ENCODE measurements at places on chromosomes 12 and 14. TPM values are rescaled to one million over a fixed set of nuclear protein-coding genes. Genes with fewer than 3 reads are reported as not detected.

The INHBE gene
- total RNA-seq: 3.8 TPM

The TAS2R10 gene
- 0.31 TPM for total RNA-seq

The CELA1 gene
- not detected for total RNA-seq

The KERA gene
- total RNA-seq: not detected

The OR4N2 gene
- total RNA-seq: not detected

DNA sequence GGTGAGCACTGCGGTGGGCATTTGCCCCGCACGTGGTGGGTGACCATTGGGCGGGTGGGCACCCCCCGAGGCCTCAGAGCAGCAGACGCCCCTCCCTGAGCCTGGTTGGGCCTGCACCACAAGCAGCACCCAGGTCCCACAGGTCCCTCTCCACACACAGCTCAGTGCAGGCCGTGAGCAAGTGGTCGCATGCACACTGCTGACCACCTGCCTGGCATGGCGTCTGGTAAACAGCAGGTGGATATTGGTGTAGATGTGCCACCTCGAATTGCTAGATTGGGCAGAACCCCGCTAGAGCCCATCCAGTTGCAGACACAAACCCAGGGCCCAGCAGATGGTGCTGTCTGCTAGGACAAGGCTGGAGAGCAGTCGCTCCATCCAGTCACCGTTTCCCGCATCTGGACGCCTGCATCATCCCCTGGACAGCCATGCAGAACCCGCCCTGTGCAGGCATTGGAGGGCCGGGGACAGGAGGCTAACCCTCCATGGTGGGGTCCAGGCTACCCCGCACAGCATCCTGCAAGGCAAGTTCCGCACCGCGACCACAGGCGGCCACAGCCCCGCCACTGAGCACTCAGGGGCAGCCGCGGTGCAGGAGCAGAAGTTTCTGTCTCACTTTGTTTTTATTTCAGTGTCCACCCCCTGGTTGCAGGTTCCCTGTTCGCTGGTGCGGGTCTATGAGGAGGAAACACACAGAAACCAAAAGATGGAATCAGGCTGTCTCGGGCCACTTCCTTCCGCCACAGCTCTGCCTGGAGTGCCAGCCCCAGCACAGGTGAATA, 45.6 kb upstream of the RIMBP2 start:
- DNase-seq: peak; percentile 73
- H3K4me3 ChIP-seq: peak overlapping the region; percentile 45
- H3K4me1 ChIP-seq: no peaks in the 10 kb centered on the region
- H3K36me3 ChIP-seq: no peaks in the 10 kb centered on the region
- H3K27ac ChIP-seq: no peak overlapping the region

DNA sequence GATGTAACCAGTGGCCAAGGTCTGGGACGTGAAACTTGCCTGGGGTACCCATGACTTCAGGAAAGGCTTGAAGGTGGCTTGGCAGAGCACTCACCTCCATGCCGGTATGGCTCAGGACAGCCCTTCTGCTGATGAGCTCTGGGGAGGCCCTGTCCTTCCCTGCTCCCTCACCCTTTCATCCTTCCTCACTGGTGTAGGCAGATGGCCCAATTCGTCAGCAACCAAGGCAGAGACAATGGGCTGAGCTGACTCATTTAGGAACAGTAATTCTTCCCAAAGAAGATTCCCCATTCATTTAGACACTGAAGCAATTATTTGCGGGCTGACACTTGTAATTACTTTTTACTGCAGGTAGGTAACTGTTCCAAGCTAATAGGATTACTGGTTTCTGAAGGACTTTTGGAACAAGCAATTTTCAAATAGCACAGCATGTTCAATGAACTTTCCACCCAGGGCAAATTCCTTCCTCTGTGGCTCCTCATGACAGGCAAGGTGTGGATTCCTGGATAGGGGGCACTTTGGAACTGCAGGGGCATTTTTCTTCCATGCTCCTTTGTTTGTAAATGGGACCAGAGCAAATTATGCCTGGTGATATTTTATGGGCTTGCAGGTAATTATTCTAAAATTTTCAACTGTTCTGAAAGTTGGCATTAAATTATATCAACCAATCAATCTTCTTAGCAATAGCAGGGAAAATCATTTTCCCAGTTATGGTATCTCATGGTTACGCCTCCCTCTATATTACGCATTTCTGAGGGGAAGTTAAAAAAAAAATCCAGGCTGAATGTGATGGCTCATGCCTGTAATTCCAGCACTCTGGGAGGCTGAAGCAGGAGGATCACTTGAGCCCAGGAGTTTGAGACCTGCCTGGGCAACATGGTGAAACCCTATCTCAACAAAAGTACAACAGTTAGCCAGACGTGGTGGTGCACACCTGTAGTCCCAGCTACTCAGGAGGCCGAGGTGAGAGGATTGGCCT, 24.1 kb upstream of the NRDE2 start:
- no peaks in the 10 kb centered on the region for H3K27me3 ChIP-seq
- DNase-seq: no peak

DNA sequence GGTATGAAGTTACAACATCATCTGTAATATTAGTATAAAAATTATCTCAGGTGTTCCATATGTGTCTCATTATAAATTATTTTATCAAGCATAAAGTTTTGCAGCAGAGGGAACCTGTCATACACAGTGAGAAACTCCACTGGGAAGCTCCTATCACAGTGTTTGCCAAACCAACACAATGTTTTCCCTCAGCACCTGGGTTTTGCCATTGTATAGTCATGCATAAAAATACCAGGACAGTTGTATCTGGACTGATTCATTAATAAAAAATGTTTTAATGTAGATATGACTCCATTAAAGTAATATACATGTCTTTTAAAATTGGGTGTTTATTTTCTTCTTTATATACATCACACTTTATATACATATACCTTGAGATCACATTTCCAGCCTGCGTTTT, 56.6 kb downstream of the METTL25 start:
- no peak overlapping the region for H3K27ac ChIP-seq
- H3K27me3 ChIP-seq: no peaks in the 10 kb centered on the region
- no peak for DNase-seq
- no peaks in the 10 kb centered on the region for H3K4me1 ChIP-seq
- H3K4me3 ChIP-seq: no peak overlapping the region
- peaks cover 3% of the 10 kb centered on the region for H3K36me3 ChIP-seq

DNA sequence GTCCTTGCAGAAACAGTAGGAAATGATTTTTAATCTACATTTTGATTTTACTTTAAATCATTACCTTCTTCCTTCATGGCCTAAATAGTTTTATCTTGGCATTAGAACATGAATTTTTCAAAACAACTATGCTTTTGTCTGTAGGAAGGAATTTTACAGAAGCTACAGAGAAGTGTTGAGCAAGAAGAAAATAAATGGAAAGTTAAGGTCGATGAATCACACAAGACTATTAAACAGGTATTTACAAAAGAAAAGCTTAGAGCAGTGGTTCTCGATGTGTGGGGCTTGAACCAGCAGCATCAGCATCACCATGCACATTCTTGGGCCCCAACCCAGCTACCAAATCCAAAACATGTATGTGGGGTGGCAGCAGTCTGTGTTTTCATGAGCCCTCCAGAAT, 91.6 kb downstream of the KTN1 start:
- no peaks in the 10 kb centered on the region for H3K27me3 ChIP-seq
- H3K27ac ChIP-seq: no peak overlapping the region
- H3K36me3 ChIP-seq: no peaks in the 10 kb centered on the region
- no peaks in the 10 kb centered on the region for H3K4me1 ChIP-seq
- H3K4me3 ChIP-seq: no peak overlapping the region

DNA sequence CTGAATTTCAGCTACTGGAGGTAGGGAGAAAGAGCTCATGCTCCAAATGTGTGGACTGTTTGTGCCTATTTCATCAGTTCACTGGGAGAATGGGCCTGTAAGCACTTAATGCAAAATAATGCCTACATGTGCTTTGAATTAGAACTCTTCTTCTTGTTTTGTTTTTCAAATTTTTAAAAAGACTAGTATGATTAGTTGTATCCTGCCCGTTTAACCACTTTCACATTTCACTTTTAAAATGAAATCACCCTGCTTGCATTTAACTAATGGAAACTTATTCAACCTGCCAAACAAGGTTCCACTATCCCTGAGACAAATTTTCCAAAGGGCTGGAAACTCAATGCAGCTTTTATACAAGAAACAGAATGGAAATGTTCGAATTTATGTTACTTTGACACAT, 79.7 kb downstream of the SAMD4A start:
- no peak for DNase-seq
- peaks cover 14% of the 10 kb centered on the region for H3K27me3 ChIP-seq
- H3K27ac ChIP-seq: no peak overlapping the region
- peak overlapping the region; percentile 21 for H3K4me3 ChIP-seq
- H3K4me1 ChIP-seq: peaks cover 16% of the 10 kb centered on the region

- peak overlapping the region; percentile 71 for H3K4me3 ChIP-seq
- no peaks in the 10 kb centered on the region for H3K27me3 ChIP-seq
- H3K36me3 ChIP-seq: peaks cover 7% of the 10 kb centered on the region
- H3K4me1 ChIP-seq: peaks cover 22% of the 10 kb centered on the region
Observed at GRCh38 chr12:64385468-64385867, 5.1 kb downstream of the C12orf56 start.

DNA sequence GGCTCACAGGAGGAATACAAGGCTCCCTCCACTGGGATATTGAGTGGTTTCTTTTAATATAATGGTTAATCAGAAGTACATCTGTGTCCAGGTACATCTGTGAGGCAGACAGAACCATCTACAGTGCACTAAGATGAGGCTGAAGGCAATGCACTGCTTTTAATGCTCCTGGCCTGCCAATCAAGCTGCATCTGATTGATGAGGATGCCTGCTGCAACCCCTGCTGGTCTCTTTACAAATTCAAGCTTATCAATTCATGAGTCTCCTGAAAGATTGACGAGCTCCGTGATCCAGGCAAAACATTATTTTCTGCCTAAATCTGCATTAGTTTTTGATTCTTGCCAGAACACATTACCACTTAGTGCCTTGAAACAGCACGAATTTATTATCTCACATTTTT, 1139.1 kb downstream of the AACS start:
- no peak for DNase-seq
- H3K27me3 ChIP-seq: no peaks in the 10 kb centered on the region
- no peaks in the 10 kb centered on the region for H3K4me1 ChIP-seq
- no peaks in the 10 kb centered on the region for H3K36me3 ChIP-seq

DNA sequence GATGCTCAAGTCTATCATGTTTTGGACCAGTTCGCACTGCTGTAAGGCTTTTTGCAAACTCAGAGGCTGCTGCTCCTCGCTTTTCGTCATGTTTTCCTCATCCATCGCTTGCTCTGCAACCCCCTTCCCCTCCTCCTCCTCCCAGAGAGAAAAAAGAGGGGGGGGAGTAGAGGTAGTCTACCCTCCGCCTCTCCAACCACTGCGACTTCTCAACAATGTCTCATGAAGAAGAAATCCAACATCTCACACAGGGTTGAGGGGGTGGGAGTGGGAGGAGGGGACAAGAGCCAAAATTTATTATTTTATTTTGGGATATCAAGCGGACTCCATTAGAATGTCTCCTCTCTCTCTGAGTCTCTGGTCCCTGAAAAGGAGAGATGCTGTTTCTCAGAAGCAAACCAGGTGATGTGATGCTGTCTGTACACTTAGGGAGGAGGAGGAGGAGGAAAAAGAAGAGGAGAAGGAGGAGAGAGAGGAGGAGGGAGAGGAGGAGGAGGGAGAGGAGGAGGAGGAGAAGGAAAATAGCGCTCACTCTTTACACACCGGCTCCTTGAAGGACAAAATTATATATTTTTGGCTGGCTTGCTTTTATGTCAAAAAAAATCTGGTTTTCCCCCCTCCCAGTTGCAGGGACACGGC, 520 bp downstream of the KSR2 start:
- peaks cover 11% of the 10 kb centered on the region for H3K36me3 ChIP-seq
- no peak for DNase-seq
- no peak overlapping the region for H3K27ac ChIP-seq
- H3K4me1 ChIP-seq: peaks cover 6% of the 10 kb centered on the region

GRCh38 chr12:2284321-2284813, 231.6 kb downstream of the CACNA1C start:
- H3K4me3 ChIP-seq: no peak overlapping the region
- H3K27ac ChIP-seq: no peak overlapping the region
- H3K36me3 ChIP-seq: no peaks in the 10 kb centered on the region
- DNase-seq: no peak
- H3K27me3 ChIP-seq: peaks cover 8% of the 10 kb centered on the region
- H3K4me1 ChIP-seq: no peaks in the 10 kb centered on the region

DNA sequence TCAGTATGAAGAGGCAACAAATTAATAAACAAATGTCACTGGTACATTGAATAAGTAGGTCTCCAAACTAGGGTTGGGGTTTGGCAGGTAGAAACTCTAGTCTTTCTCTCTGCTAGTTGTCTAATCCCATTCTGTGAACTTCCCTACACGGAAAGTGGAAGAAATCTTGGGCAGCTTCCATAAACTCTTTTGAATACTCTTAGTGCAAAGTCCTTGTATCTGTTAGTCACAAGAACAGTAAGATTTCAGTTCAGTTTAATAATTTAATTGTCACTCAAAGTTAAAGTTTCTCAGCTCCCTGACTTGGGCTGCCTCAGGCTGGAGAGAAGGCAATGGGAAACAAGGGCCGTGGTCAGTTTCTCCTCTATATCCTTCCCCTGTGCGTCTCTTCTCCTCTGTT, 135.4 kb upstream of the MDM1 start:
- H3K36me3 ChIP-seq: no peaks in the 10 kb centered on the region
- H3K4me3 ChIP-seq: no peak overlapping the region
- no peak for DNase-seq
- no peak overlapping the region for H3K27ac ChIP-seq
- peaks cover 7% of the 10 kb centered on the region for H3K4me1 ChIP-seq

DNA sequence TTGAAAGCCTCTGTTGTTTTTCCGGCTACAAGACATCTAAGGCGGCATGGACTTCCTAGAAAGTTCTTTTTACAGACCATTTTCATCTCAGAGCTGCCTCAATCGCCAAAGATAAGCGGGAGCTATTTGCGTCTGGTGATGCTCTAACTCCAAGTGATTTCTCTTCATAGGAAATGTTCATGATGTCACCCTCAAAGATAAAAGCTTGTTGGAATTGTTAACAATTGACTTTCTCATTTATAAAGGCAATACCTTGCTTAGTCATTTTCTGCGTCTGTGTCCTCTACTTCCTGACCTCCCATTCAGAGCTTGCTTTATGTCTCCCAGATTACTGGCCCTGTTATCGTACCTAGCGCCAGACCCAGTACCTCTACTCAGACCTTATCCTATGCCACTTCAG, 259.0 kb upstream of the G2E3 start:
- H3K4me3 ChIP-seq: no peak overlapping the region
- H3K27me3 ChIP-seq: peaks cover 14% of the 10 kb centered on the region
- H3K36me3 ChIP-seq: no peaks in the 10 kb centered on the region
- H3K27ac ChIP-seq: no peak overlapping the region
- no peaks in the 10 kb centered on the region for H3K4me1 ChIP-seq
